Activated CD4-positive, alpha-beta T cell treated with anti-CD3 and anti-CD28 coated beads for 4 hours (primary cell): ENCODE measurements at places on chromosomes 12 and 14.
A peak's percentile ranks its signal among the peaks of the same experiment; 100 is the strongest.

DNA sequence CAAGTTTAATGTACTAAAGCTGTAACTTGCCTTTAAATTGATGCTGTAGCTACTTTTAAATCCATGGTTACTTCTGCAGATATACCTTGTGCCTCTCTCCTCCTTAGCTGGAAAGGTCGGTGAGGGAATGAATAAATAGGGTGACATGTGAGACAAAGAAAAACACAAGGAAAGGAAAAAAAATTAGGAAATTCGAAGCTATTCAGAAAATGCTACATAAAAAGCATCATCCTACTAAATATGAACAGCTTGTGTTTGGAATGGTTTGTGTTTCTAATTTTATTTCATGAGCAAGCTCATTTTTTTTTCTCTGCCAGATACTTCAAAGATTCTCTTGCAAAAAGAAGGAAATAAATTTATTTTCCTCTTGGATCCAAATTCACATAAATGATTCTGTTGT lies 186.3 kb upstream of the NUDT4 start:
- DNase-seq: no peak

- DNase-seq: no peak
These were observed 14.0 kb downstream of the PGAM5 start for GRCh38 chr12:132724506-132725241.

- DNase-seq: peak; percentile 64
These were observed 4.5 kb downstream of the DAO start for GRCh38 chr12:108884116-108885012.

GRCh38 chr12:4278329-4279197 lies 5.0 kb downstream of the CCND2 start:
- DNase-seq: no peak

DNA sequence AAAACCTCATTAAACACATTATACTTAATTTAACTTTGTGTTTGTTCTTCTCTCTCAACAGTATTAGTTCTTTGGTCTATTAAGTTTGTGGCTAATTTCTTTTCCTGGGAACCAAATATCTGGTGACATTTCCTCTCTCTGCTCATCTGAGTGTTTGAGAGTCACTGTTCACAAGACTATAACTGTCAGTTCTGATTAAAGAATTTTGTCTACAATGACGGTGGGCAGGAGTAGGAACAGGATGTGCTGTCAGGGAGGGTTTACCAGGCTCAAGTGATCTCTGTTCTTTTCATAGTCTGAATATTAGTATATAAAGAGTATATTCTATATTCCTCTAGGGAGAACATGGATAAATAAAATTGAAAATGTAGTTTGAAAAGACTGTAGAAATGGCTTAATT lies 92.9 kb downstream of the ALG10B start:
- no peak for DNase-seq

DNA sequence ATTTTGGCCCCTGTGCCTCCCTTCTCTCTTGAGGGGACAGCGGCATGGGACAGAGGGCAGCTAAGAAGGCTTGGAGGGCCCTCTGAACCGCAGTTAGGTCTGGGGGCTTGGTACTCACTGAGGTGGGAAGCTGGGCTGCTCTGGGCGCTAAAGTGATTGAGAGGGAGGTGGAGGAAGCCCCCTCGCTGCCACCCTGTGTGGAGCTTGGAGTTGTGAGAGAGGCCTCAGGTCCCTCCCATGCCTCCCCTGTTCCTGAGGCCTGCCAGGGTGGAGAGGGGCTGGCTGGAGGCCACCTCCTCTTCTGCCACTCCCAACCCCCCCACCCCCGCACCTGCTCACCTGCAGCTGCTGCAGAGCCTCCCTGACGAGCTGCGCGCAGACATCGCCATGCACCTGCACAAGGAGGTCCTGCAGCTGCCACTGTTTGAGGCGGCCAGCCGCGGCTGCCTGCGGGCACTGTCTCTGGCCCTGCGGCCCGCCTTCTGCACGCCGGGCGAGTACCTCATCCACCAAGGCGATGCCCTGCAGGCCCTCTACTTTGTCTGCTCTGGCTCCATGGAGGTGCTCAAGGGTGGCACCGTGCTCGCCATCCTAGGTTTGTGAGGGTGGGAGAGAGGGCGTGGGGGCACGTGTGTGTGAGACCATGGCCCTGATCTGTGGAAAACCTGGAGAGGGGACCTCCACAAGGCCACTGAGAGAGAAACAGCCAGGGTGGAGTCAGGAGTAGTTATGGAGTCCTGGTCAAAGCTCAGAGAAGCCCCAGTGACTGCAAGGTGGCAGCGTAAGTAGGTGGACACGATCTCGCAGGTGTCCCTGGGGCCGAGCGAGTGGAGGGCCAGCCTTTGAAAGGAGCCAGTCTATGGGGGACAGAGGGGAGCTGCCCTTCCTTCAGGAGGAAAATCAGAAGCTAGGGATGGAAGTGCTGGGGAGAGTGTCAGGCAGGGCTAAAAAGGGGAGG lies 11.2 kb downstream of the KCNH3 start:
- DNase-seq: no peak

DNA sequence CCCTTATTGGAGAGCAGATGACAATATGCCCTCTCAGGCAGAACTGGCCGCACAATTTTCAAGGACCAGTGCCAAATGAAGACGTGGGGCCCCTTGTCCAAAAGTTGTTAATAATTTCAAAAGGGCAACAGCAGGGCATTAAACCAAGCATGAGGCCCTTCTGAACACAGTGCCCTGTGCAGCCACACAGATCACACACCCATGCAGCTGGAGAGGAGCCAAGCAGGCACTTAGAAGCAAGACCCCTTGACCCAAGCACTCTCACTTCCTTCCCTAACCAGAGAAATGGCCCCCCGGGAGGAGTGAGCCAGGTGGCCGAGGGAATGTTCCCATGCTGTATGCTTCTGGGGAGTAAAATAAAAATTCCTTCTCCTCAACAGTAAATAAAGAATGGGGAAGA lies 114.0 kb upstream of the TMPO start:
- DNase-seq: no peak

- no peak for DNase-seq
These were observed 75.2 kb downstream of the MOK start for GRCh38 chr14:102229739-102230092.

GRCh38 chr14:74647678-74648461 lies 35.8 kb upstream of the LTBP2 start:
- no peak for DNase-seq

DNA sequence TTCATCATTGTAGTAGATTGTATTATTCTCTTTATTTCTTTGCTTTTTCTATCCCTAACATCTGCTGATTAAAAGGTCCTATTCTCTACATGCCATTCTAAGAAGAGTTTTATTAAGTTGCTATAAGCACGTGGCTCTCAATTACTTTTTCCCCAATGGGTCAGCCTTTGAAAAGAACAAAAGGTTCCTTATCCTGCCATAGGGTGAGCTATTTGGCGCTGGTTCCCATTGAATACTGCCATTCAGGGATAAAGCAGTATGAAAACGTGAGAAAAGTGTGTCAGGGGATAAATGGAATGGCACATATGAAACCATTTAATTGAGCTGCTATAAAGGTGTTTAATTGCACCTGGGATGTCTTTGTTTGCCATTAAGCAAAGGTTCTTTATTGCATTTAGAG lies 80.9 kb downstream of the SYNE2 start:
- no peak for DNase-seq

GRCh38 chr14:101495284-101495683 lies 66.0 kb upstream of the DIO3 start:
- no peak for DNase-seq

DNA sequence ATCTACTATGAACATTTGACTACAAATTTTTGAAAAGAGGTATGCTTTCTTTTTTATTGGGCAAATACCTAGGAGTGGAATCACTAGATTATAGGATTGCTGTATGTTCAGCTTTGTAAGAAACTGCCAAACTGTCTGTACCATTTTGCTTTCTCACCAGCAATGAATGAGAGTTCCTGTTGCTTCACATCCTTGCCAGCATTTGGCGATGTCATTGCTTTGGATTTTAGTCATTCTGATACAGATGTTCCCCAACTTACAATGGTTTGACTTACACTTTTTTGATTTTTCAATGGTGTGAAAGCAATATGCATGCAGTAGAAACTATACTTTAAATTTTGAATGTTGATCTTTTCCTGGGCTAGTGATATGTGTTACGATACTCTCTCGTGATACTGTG lies 328.7 kb downstream of the RAD51B start:
- DNase-seq: no peak

DNA sequence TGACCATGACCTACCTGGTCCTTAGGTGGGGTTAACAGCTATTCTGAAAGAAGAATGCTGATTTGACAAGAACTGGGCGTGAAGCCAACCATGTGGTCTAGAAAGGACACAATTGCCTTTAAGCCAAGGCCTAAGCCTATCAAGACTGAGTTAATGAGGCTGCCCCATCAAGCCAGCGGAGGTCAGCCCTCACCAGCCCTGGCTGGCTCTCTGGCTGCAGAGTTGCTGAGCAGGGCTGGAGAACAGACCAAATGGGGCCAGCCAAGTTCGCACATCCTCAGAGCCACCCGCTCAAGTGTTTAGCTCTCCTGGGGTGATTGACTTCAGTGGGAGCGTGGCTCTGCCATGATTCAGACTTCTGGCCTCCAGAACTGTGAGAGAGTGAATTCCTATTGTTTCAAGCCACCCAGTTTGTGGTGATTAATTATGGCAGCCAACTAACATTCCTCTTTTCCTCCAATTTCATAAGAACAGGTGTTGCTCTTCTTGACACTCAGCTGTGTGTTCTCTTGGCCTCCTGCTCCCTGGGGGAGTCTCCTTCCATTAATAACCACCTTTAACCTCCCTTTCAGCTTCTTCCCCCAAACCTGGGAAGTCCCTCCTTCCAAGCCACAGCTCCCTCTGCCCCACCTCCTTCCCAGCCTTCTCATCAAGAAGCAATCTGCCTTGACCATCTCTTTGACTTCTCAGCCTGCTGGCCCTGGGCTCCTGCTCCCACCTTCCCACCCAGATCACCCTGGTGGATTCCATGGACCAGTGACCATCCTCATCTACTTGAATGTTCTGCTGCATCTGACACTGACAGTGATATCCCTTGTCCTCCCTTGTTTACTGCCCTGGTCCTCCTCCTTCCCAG lies 5.3 kb upstream of the SERPINA5 start:
- no peak for DNase-seq

DNA sequence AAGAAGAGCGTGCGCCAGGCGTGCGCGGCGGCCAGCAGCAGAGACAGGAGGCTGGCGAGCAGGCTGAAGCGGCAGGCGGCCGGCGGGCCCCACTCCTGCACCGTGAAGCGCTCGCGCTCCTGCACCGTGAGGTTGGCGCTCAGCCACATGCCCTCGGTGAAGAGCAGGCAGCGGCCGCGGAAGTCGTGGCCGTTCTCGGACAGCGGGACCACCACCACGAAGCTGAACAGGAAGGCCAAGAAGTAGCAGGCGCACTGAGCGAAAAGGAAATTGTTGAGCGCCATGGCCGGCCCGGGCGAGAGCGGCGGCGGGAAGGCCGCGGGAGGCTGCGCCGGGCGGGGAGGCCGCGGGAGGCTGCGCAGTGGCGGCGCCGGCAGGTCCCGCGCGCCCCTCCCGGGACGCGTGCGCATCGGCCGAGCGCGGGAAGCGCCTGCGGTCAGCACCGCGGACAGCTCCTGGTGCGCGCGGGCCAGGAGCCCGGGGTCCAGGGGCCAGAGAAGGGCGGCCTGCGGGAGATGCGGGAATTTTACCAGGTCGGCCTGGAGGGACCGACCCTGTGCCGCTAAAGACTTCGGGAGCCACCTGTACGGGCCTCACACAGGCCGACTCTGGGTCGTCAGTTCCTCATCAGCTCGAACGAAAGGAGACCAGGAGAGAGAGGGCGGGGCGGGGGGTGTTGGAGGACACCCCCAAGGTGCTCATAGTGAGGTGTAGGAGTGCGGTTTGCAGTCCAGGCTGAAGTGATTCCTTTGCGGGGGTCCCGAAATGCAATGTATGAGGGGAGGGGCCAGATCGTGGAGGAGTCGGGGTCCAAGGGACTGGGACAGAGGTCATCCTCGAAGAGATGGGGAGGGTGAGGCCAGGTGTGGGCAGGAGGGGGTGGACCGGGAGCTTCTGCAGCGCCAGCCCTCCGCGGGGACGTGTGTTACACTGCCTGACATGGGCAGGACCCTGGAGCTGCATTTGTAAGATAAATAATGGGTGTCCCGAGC lies at the start of gene TMEM179:
Gene TMEM179 (minus strand): TSS at position 315 of the 992 bp plus-strand sequence. CDS start 31 bp downstream, at position 284.
- DNase-seq: no peak
